Activated CD8-positive, alpha-beta memory T cell treated with anti-CD3 and anti-CD28 coated beads, Interleukin-2, amount 10 ng/mL, durations not matched to agents 7 days and 5 days (primary cell): ENCODE measurements at places on chromosomes 2 and 18. TPM values are rescaled to one million over a fixed set of nuclear protein-coding genes. Genes with fewer than 3 reads are reported as not detected.

DNA sequence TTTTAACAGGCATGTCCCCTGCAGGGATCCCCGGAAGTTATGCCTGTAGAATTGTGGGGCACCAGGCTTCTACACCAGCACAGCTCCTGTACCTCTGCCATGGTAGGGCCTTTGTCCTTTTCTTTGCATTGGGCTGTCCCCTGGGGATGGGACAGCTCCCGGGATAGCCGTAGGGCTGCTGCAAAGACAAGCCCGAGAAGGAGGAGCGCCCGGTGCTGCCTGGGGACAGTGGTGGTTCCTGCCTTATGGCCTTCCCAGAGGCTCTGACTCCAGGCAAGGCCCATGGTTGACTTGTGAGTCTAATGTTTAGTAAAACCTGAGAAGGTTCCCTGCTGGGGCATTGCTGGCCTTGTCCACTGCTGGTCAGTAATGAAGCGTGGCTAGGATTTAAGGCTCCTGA, 30.9 kb downstream of the TMEM37 start:
- H3K36me3 ChIP-seq, result no peaks in the 10 kb centered on the region
- no peak overlapping the region for H3K27ac ChIP-seq
- H3K4me3 ChIP-seq, result no peak overlapping the region
- peaks cover 7% of the 10 kb centered on the region for H3K27me3 ChIP-seq

DNA sequence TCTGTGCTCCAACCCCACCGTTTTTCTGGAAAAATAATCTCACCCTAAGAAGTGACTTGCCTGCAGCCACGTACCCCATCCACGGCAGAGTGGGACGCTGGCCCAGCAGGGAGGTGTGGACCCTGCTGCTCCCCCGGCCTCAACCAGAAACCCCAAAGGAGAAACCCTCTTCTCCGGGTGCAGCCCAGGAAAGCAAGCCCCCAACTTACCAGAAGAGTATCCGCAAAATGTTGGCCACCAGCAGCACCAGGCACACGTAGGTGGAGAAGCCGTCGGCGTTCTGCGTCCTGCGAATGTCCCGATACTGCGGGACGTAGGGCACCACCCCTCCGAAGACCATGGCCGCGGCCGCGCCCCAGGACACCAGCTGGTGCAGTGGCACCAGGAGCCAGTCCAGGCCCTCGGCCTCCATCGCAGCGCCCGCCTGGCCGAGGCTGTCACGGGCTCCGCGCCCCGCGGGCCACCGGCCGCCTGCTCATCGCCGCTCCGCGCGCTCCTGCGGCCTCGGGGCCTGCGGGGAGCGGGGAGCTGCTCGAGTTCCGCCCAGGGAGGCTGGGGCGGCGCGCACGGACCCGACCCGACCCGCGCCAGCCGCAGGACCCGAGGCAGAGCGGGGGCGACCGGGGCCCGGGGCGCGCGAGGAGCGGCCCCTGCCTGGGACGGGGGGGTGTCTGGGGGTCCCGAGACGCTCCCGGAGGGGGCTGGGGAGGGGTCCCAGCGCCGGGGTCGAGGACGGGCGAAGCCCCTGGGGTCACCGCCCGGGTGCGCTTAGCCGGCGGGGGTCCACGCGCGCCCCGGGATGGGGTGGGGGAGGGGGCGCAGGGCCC, 725 bp downstream of the SLC66A2 start:
- no peak for DNase-seq
- H3K27ac ChIP-seq, result peak overlapping the region; percentile 0
- H3K4me3 ChIP-seq, result peak overlapping the region; percentile 66
- peaks cover 3% of the 10 kb centered on the region for H3K36me3 ChIP-seq
- H3K4me1 ChIP-seq, result peaks cover 26% of the 10 kb centered on the region

PRLH gene
- not detected for total RNA-seq

- H3K27me3 ChIP-seq, result peaks cover 20% of the 10 kb centered on the region
- no peak for DNase-seq
- no peaks in the 10 kb centered on the region for H3K36me3 ChIP-seq
- H3K4me3 ChIP-seq, result no peak overlapping the region
These were observed 22.1 kb upstream of the LONRF2 start for GRCh38 chr2:100344433-100344832.

CNDP1 gene
- total RNA-seq, result 0.28 TPM

DNA sequence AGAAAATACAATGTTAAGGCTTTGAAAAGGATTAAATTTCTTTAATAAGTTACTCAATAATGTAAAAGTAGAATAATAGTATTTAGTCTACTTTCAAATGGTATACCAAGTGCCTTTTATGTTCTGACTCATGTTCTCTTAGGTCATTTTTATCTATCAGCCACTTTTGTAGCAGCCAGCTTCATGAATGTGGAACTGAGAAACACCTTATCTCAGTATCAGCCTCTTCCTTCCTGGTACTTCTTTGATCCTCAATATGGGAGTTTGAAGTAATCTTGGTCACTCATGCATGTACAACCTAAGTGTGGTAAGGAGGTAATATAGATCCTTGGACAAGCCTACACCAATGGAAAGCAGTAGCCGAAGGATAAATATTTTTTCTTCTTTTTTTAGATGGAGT, 180.4 kb upstream of the NRXN1 start:
- no peaks in the 10 kb centered on the region for H3K27me3 ChIP-seq
- no peaks in the 10 kb centered on the region for H3K36me3 ChIP-seq
- H3K4me3 ChIP-seq, result no peak overlapping the region

STK39 gene
- total RNA-seq, result 29.4 TPM

DNA sequence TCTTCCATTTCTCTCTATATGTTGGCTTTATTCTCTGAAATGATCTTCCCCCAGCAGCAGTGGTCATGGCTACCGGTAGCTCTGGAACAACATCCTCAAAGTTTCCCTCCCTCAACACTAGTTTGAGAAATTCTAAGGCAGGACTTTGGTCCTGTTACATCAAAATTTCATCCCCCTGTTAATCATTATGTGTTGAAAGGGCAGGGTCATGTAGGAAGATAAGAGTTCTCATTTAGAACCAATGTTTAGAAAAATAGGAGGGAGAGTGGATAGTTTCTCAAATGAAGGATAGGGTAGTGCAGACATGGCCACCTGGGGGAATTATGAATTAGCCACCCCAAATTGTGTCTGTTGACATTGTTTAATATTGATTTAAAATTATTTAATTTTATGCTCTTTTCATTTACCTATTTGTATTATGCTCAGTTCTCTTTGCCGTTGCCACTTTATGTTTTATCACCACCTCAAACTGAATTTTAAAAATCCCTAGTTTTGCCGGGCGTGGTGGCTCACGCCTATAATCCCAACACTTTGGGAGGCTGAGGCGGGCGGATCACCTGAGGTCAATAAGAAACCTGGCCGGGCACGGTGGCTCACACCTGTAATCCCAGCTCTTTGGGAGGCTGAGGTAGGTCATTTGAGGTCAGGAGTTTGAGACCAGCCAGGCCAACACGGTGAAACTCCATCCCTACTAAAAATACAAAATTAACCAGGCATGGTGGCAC, 22.3 kb downstream of the EML4 start:
- H3K4me3 ChIP-seq, result no peak overlapping the region
- no peaks in the 10 kb centered on the region for H3K27me3 ChIP-seq
- H3K4me1 ChIP-seq, result peaks cover 36% of the 10 kb centered on the region
- no peak overlapping the region for H3K27ac ChIP-seq
- no peak for DNase-seq

MC4R gene
- not detected for total RNA-seq

DNA sequence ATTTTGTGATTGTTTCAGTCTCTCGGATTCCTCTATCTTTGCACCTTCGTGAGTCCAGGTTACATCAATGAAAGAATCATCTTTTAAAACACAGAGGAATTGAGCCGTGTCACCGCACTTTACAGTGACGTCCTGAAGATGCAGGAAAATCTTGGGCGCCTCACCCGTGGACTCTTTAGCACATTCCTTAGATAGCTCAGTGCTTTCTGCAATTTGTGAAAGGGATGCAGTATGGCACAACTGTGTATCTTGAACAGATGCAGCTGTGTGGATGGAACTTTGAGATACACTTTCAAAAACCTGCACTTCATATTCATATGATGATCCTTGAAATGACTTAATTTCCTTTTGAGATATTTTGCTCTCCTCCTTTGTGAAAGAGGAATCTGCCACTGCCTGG, 50.9 kb downstream of the TTN start:
- no peak overlapping the region for H3K4me3 ChIP-seq
- H3K36me3 ChIP-seq, result no peaks in the 10 kb centered on the region
- no peaks in the 10 kb centered on the region for H3K4me1 ChIP-seq

DNA sequence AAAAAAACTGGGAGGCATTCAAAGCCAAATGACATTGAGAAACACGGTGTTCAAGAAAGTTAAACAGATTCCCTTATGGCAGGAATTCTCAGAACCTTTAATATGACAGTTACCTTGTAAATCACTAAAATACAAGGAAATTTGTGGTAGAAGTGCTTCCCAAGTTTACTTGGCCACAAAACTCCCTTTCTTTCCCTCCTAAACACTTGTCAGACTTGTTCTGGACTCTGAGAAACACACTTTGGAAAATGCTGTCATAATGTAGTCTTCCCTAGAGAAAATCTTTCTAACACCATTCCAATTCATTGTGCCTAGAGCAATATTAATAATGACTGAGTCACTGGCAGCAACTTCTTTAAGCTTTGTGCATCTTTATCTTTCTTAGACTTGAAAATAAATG, 140.4 kb downstream of the ANKRD44 start:
- H3K4me3 ChIP-seq, result no peak overlapping the region
- no peak overlapping the region for H3K27ac ChIP-seq
- peaks cover 18% of the 10 kb centered on the region for H3K36me3 ChIP-seq
- peaks cover 31% of the 10 kb centered on the region for H3K4me1 ChIP-seq

DYNAP gene
- total RNA-seq, result not detected

DNA sequence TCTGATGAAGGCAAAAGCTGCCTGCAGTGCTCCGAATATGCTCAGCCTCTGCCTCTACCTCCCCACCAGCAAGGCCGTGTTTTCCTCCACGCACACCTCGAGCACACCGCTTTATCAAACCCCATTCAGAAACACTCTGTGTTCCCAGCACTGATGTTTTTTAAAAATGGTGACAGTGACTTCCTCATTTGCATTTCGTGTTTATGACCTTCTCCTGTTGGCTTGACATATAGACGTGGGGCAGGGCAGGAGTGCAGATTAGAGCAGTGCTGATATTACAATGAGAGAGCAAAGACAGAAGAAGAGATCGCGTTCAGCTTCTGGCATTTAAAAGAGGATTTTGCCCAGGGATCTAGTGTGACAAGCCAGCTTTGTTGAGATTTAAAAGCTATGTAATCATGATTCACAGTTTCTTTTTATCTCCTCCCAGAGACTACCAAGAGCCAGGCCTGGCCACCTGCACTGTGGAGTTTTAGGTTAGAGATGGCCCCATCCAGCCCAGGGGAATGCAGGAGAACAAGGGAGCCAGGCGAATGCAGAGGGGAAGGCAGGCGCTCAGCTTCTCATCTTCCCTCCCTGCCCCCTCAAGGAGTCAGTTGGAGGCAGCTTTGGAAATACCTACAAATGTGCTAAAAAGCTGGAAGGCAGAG, 61.5 kb upstream of the NEDD4L start:
- H3K27me3 ChIP-seq, result peaks cover 7% of the 10 kb centered on the region
- no peak overlapping the region for H3K4me3 ChIP-seq
- H3K4me1 ChIP-seq, result no peaks in the 10 kb centered on the region
- no peaks in the 10 kb centered on the region for H3K36me3 ChIP-seq

GRCh38 chr18:3071676-3072075, 58.7 kb upstream of the LPIN2 start:
- H3K4me3 ChIP-seq, result no peak overlapping the region
- no peaks in the 10 kb centered on the region for H3K36me3 ChIP-seq
- H3K27me3 ChIP-seq, result no peaks in the 10 kb centered on the region
- no peak overlapping the region for H3K27ac ChIP-seq

GRCh38 chr2:190678444-190679162, 29.7 kb downstream of the NAB1 start:
- H3K4me1 ChIP-seq, result peaks cover 54% of the 10 kb centered on the region
- peaks cover 33% of the 10 kb centered on the region for H3K36me3 ChIP-seq
- H3K27me3 ChIP-seq, result no peaks in the 10 kb centered on the region
- DNase-seq, result peak; percentile 59

BUB1 gene
- 153 TPM for total RNA-seq

DNA sequence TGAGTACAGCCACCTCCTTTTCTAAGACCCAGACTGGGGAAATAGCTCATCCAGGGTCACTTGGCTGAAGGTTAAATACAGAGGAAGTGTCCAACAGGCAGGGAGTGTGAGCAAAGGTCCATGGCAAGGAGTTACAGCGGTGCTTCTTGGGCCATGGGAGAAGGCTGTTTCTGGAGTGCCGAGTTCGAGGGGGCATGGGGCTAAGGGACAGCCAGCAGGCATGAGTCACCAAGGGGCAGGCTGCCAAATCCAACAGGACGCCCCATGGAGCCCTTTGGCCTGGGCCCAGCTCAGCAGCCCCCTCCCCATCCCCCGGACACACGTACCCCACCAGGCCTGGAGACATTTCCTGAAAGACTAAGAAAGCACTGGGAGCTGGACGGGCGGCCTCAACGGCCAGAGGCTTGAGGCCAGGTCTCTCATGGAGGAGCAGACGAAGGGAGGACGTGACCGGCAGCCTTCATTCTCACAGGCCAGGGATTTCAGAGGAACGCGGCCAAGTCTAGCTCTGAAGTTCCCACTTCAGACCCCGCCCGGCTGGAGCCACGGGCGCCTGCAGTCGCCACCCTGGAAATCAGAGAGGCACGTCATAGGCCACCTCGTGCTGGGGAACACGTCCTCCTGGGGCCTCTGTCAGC, 160.4 kb downstream of the SMAD7 start:
- H3K4me1 ChIP-seq, result peaks cover 17% of the 10 kb centered on the region
- H3K27me3 ChIP-seq, result peaks cover 3% of the 10 kb centered on the region
- no peak overlapping the region for H3K4me3 ChIP-seq

DNA sequence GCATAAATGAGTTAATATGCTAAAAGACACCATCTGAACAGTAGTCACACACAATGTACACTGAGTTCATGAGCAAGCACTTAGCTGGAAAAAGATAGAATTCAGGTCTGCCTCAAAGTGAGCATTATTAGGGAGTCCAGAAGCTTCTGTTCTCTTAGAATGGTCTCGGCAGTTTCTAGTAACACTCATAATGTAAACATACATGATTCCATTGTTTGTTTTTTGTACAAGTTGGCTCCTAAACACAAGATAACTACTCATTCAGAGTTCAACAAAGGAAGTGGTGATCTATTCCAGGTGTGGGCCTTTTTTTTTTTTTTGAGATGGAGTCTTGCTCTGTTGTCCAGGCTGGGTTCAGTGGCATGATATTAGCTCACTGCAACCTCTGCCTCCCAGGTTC, 66.2 kb downstream of the ESCO1 start:
- no peak for DNase-seq
- no peak overlapping the region for H3K27ac ChIP-seq
- H3K4me1 ChIP-seq, result no peaks in the 10 kb centered on the region
- H3K36me3 ChIP-seq, result peaks cover 22% of the 10 kb centered on the region

DNA sequence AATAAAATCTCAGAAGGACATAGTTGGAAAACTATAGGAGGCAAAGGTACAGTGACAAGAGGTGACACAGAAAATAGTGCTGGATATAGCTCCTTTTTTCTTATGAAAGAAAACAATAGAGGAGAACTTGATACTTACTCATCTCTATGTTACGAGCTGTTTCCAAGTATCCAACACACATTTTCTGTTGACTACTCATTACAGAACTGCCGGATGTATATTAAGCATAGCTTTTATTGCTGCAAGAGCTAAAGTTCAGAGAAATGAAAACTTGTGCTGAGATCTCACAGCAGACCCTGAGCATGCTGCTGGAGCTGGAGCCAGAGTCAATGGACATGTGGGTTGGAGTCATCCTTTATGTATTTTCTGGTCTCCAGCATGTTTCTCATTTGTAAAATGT, 210.0 kb upstream of the NT5C1B start:
- no peaks in the 10 kb centered on the region for H3K36me3 ChIP-seq

TMEM198 gene
- 2.8 TPM for total RNA-seq

ALLC gene
- total RNA-seq, result not detected

GRCh38 chr2:158580760-158581159, 124.0 kb downstream of the PKP4 start:
- peaks cover 2% of the 10 kb centered on the region for H3K36me3 ChIP-seq
- no peak overlapping the region for H3K4me3 ChIP-seq
- no peak overlapping the region for H3K27ac ChIP-seq
